ENCODE measurements at places on chromosomes 2 and 18. TPM values are rescaled to one million over a fixed set of nuclear protein-coding genes. Genes with fewer than 3 reads are reported as not detected.
A peak's percentile ranks its signal among the peaks of the same experiment; 100 is the strongest.

CSRNP3 gene
- 5.9 TPM for total RNA-seq

ZC3H6 gene
- 7.4 TPM for total RNA-seq

EPB41L3 gene
- 92.3 TPM for total RNA-seq

DES gene
- total RNA-seq, result 5.2 TPM

- peaks cover 43% of the 10 kb centered on the region for H3K36me3 ChIP-seq
- no peaks in the 10 kb centered on the region for H3K4me1 ChIP-seq
- DNase-seq, result no peak
- no peaks in the 10 kb centered on the region for H3K27me3 ChIP-seq
- H3K27ac ChIP-seq, result no peak overlapping the region
These were observed 14.4 kb upstream of the SLC4A5 start for GRCh38 chr2:74357627-74358026.

- no peak overlapping the region for H3K4me3 ChIP-seq
- H3K4me1 ChIP-seq, result peaks cover 14% of the 10 kb centered on the region
- peak; percentile 52 for DNase-seq
- peaks cover 94% of the 10 kb centered on the region for H3K27me3 ChIP-seq
- H3K36me3 ChIP-seq, result no peaks in the 10 kb centered on the region
These were observed 2.8 kb downstream of the SP9 start for GRCh38 chr2:174337337-174338146.

- peaks cover 16% of the 10 kb centered on the region for H3K4me1 ChIP-seq
- no peaks in the 10 kb centered on the region for H3K36me3 ChIP-seq
These were observed 823 bp downstream of the PARD3B start for GRCh38 chr2:204545861-204546735.

DNA sequence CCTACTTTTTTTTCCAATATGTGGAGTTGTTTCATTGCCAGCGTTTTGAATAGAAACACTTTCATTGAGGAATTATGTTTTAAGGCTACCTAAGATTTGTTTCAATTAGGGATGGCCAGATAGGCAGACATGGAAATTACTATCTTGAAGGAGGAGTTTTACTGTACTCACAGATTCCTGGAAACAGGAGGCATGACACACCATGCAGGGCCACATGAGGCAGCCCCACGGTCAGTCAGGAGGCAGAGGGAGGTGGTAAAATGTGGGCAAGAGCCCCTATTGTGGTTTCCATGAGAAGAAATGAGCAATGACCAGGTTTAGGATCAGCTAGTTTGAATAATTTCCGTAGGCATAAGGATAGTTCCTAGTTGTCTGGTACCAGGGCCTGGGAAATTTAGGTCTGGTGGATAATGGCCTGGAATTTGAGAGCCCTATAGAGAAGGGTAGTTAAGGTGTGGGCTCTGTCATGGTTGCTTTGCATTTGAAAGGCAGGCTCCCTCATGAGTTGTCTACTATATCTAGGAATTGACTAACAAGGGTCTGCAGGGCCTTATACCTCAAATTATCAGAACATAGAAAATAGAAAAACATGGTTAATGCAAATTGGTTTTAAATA lies 360.0 kb upstream of the KCNJ3 start:
- H3K4me1 ChIP-seq, result no peaks in the 10 kb centered on the region
- H3K36me3 ChIP-seq, result no peaks in the 10 kb centered on the region
- no peak overlapping the region for H3K4me3 ChIP-seq
- H3K27me3 ChIP-seq, result no peaks in the 10 kb centered on the region

- peak; percentile 55 for DNase-seq
- no peaks in the 10 kb centered on the region for H3K27me3 ChIP-seq
- peaks cover 5% of the 10 kb centered on the region for H3K36me3 ChIP-seq
- peak overlapping the region; percentile 93 for H3K4me3 ChIP-seq
- H3K4me1 ChIP-seq, result peaks cover 5% of the 10 kb centered on the region
These were observed 710 bp upstream of the TMSB10 start for GRCh38 chr2:84904717-84905174.
